Mucosa of gallbladder (tissue), 1 donor: ENCODE measurements at places on chromosomes 2 and 18. TPM values are rescaled to one million over a fixed set of nuclear protein-coding genes. Genes with fewer than 3 reads are reported as not detected.

GRCh38 chr2:201532686-201533304, 81.3 kb downstream of the STRADB start:
- no peak for DNase-seq

- DNase-seq: no peak
Measured at GRCh38 chr2:199602271-199602895, 144.6 kb upstream of the SATB2 start.

DNA sequence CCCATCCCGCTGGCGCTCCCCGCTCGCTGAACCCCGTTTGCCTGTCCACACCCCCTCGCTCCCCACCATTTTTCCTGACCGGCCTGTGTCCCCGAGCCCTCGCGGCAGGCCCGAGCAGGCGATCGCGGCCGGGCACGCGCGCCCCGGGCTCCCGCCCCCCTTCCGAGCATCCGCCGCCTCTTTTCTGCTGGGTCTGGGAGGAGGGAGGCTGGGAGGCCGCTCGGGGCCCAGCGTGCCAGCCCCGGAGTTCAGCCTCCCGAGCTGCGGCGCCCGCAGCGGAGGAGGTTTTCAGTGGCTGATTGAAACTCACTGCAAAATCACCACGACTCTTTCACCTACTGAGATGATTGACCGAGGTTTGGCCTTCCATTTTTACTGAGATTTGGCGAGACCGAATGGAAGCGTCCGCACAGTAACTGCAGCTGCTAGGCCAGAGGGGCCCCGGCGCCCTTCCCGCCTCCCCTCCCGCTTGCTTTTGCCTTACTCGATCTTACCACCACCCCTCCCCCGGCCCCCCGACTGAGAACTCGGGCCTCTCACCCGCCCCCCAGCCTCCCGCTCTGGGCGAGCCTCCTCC, 4.8 kb downstream of the SOX11 start:
- no peak for DNase-seq

DNA sequence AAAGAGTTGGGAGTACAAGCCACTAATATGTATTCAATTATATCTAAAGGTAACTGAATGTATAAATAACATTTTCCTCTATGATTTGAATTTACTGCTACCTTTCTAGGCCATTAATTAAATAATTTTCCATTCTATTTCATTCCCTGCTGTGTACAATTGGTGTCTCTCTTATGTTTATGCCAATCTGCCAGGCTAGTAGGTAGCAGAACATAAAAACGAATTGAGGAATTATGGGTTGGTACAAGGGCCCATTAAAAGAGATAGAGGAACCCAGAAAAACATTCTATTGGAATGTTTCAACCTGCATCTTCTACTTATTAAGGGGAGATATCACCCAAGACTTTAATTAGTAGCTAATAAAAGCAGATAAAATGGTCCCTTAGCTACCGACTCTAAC, 32.2 kb downstream of the AKAIN1 start:
- no peak for DNase-seq

The SP5 gene
- total RNA-seq: 1.8 TPM

The HOXD9 gene
- total RNA-seq: 0.66 TPM

The PRLH gene
- total RNA-seq: not detected

The RUFY4 gene
- 0.17 TPM for total RNA-seq
